Endothelial cell (in vitro differentiated cells): ENCODE measurements at places on chromosomes 3 and 15. TPM values are rescaled to one million over a fixed set of nuclear protein-coding genes. Genes with fewer than 3 reads are reported as not detected.
A peak's percentile ranks its signal among the peaks of the same experiment; 100 is the strongest.

GRCh38 chr3:184635126-184635525, 73.5 kb downstream of the EPHB3 start:
- H3K4me3 ChIP-seq, result no peak overlapping the region
- H3K4me1 ChIP-seq, result no peaks in the 10 kb centered on the region
- H3K36me3 ChIP-seq, result peaks cover 4% of the 10 kb centered on the region
- DNase-seq, result no peak

DNA sequence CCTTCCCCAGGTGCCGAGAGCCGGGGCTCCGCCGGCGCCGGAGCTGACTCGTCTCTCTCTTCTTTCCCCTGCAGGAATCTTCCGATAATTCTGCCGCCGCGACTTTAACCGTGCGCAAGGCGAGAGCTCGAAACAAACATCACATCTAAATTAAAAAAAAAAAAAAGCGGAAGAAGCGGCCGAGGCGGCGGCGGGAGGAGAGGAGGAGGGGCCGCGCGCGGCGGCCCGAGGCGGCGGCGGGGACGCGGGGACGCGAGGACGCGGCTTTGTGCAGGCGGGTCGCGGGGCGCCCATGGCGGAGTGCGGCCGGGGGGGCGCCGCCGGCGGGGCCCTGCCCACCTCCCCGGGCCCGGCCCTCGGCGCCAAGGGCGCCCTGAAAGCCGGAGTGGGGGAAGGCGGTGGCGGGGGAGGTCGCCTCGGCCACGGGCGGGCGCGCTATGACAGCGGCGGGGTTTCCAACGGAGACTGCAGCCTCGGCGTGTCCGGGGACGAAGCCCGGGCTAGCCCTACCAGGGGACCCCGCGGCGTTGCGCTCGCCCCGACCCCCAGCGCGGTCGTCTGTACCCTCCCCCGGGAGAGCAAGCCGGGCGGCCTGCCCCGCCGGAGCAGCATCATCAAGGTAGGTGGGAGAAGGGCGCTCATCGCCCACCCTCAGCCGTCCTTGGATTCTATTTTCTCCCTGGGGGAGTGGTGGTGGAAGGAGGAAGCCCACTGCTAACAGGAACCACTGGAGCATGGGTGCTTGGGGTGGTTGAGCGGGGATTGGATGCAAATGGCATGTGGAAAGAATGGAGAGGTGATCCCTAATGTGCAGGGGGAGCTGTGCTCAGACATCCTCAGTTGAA, at the start of gene PLCL2:
Gene PLCL2, plus strand, starts transcription at position 208 of the 845 bp plus-strand sequence. Its CDS starts 85 bp downstream, at position 293.
- peaks cover 16% of the 10 kb centered on the region for H3K4me1 ChIP-seq
- peak within 1 kb of the TSS; percentile 94 for H3K4me3 ChIP-seq
- peak; percentile 51 for DNase-seq
- H3K36me3 ChIP-seq, result peaks cover 4% of the 10 kb centered on the region

DNA sequence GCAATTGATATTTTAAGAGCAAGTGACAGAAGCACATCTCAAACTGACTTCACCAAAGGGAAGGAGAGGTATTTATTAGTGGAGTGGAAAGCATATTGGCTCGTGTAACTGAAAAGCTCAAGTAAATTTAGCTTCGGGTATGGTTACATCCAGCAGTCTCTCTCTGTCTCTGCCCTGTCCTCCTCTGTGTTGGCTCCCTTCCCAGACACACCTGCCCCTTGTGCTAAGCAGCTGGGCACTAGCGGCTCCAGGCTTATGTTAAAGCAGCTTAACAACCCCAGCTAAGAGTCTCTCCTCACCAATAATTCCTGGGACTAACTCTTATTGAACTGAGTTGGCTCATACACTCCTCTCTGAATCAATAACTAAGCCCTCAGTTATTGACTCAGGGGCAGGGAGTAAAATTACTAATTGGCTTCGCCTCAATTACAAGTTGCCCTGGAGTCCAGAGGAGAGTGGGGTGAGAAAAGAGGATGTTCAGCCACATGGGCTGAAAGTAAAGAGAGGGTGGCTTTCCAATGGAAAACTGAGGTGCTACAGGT, 12.8 kb upstream of the SH3BP5 start:
- H3K4me1 ChIP-seq, result peaks cover 9% of the 10 kb centered on the region
- no peak for DNase-seq
- H3K27ac ChIP-seq, result no peak overlapping the region
- H3K27me3 ChIP-seq, result peaks cover 2% of the 10 kb centered on the region

- H3K36me3 ChIP-seq, result peaks cover 4% of the 10 kb centered on the region
- H3K27ac ChIP-seq, result no peak overlapping the region
- H3K4me1 ChIP-seq, result no peaks in the 10 kb centered on the region
- peaks cover 6% of the 10 kb centered on the region for H3K27me3 ChIP-seq
Observed at GRCh38 chr3:135197246-135197645, 402.2 kb downstream of the EPHB1 start.

The GABRG3 gene
- 0.21 TPM for total RNA-seq

The FBXW12 gene
- not detected for total RNA-seq
